ENCODE measurements at places on chromosomes 5 and 9.

- no peak for DNase-seq
Observed at GRCh38 chr9:69120380-69121154, 53.5 kb upstream of the TJP2 start.

- no peak for DNase-seq
Observed at GRCh38 chr5:171340491-171340890, 31.4 kb downstream of the TLX3 start.

- DNase-seq: no peak
Observed at GRCh38 chr5:177301503-177302165, 1.9 kb downstream of the RAB24 start.

- DNase-seq: peak; percentile 60
Observed at GRCh38 chr5:171484460-171484899, 65.0 kb downstream of the FGF18 start.

DNA sequence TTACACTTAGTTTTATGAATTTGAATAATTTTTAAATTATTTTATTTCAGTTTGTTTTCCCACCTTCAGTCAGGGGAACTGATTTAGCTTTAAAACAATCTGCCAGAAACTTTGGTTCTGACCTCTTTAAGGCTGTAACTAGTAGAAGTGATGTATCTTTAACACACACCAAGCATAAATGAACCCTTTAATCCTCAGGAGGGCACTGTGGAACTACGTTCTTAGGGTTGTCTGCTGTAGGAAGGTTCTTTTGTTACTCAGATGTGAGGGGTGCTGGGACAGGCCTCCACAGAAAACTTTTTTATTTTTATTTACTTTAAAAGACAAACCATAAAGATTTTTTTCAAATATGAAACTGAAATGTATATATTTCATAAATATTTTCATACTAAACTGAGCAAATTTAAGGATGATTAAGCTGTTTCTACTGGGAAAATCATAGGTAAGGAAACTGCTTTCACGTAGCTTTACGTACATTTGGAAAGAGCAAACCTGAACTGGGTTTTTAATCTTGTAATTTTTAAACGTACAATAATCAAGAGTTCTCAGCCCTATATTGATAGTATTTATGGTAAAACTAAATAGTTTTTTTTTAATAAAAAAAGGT lies 5.3 kb downstream of the KLF4 start:
- peak; percentile 58 for DNase-seq

DNA sequence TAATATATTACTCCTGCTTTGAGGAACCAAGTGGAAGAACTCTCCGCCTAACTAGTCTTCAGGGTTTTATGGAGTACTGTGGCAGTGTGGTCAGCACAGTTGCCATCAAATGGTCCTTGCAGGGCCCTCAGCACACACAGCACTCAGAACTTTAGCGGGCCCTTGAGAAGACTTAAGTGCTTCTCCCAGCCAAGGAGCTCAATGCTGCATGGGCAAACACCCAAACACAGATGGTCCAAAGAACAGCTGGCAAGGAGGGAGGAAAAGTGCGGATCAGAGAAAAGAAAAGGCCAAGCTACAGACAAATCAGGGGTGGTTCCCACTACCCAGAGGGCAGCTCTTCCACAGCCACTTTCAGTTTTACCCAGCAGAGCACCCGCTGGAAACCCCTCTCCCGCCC lies 98.6 kb downstream of the SPOCK1 start:
- no peak for DNase-seq

- no peak for DNase-seq
Observed at GRCh38 chr5:58072300-58072965, 387.5 kb downstream of the PLK2 start.

DNA sequence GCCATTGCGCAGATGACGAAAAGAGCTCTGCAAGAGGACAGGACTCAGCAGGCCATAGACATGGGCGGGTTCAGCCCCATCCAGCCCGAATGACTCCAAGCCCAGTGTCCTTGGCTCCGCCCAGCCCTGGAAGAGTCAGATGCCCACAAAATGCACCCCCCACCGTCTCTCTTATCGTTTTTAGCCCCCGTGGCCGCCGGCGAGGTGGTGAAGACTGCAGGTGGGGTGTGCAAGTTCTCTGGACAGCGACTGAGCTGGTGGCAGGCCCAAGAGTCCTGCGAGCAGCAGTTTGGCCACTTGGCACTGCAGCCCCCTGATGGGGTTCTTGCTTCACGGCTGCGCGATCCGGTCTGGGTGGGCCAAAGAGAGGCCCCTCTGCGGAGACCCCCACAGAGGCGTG lies 2.1 kb downstream of the ADGRD2 start:
- DNase-seq: no peak

DNA sequence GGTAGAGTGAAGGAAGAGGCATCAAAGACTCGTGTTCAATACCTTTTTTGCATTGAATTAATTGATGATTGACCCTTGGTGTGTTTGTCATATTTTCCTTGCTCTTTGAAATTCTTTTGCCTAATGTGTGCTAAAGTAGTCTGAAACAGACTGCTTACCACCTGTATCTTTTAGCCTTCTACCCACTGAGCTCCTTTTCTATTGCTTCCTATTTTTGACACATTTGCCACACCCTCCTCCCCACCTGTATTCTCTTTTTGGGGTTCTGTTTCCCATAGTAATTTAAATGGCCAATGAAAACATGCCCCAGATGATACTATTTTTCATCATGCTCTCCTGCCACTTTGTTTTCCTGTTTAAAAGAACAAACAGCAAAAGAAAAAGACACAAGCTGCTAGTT lies 78.5 kb downstream of the ZCCHC7 start:
- peak; percentile 78 for DNase-seq

GRCh38 chr5:160956051-160956450 lies 104.0 kb upstream of the ATP10B start:
- DNase-seq: no peak

DNA sequence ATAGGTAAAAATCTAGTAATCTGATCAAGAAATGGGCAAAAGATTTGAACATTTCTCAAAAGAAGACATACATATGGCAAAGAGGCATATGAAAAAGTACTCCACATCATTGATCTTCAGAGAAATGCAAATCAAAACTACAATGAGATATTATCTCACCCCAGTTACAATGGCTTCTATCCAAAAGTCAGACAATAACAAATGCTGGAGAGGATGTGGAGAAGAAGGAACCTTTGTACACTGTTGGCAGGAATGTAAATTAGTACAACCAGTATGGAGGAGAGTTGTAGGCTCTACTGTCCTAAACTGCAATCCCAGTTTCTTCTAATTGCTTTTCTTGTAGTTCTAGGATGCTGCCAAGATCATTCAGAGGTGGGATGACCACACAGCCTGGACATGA lies 193.5 kb upstream of the RFX3 start:
- no peak for DNase-seq

Data from NAMALWA (cell line).